ENCODE measurements at places on chromosomes 12 and 14. TPM values are rescaled to one million over a fixed set of nuclear protein-coding genes. Genes with fewer than 3 reads are reported as not detected.

DNA sequence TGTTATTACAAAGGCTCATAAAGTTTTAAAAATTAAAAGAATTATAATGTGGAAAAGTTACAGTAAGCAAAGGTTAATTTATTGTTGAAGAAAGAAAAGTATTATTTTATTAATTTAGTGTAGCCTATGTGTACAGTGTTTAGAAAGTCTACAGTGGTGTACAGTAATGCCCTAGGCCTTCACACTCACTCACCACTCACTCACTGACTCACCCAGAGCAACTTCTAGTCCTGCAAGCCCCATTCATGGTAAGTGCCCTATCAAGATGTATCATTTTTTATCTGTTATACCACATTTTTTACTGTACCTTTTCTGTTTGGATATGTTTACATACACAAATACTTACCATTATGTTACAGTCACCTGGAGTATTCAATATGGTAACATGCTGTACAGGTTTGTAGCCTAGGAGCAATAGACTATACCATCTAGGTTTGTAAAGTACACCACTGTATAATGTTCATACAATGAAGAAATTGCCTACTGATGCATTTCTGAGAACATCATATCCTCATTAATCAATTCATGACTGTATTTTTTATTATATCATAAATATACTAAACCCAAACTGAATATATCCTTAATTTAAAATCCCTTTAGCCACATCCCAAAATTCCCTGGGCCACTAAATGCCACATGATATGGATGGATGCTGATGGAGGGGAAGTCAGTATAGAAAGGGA, 43.6 kb upstream of the NID2 start:
- no peak for DNase-seq

DNA sequence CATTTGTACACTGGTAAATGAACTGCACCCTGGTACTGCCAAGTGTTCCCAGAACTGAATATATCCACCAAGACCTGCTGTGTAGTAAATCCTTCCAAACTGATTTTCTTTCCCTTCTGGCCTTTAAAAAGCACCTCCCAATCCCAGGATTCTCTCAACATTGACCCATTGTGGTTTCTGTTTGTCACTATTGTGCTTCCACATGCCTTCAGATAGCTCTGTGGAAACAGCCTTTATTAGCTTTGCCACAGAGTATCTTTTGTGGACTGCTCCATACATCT, 949 bp upstream of the KIF21A start:
- DNase-seq: peak; percentile 49

GRCh38 chr12:59937148-59937547, 341.3 kb downstream of the SLC16A7 start:
- DNase-seq: no peak

The PLEKHD1 gene
- total RNA-seq: not detected

DNA sequence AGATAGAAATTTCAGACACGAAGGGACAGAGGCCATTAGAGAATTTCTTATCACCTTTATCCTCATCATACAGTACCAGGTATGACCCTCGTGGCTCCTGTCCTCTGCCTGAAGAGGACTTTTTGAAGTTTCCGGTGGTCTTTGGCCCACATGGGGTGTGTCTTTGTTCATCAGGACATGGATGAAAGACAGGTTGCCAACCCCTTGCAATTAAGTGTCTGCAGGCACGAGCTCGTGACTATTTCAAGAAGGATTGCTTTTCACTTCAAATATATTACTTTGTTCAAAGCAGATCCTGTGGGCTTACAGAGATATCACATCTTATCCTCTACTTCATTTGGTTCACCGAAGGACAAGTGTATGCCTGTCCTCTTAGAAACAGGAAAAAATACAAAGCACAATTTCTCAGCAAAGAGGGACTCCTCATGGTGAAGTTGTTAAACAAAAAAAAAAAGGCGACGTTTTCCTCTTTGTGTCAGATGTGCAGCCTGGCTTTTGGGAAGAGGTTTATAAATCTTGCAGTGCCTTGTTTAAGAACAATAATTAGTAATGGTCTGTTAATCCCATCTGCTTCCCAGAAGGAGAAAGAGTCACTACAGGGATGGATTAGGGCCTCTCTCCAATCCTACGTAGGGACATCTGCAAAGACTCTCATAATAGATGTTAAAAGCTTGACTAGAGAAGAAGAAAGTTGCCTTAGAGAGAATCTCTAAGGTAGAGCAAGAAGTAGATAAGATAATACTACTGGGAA, 13.5 kb upstream of the FAM234B start:
- DNase-seq: no peak

- DNase-seq: no peak
These were observed 75.6 kb downstream of the ESR2 start for GRCh38 chr14:64218344-64219240.

GRCh38 chr14:85042301-85042700, 487.6 kb upstream of the FLRT2 start:
- no peak for DNase-seq

The SLCO1C1 gene
- 6.9 TPM for total RNA-seq

The SLC25A47 gene
- not detected for total RNA-seq

DNA sequence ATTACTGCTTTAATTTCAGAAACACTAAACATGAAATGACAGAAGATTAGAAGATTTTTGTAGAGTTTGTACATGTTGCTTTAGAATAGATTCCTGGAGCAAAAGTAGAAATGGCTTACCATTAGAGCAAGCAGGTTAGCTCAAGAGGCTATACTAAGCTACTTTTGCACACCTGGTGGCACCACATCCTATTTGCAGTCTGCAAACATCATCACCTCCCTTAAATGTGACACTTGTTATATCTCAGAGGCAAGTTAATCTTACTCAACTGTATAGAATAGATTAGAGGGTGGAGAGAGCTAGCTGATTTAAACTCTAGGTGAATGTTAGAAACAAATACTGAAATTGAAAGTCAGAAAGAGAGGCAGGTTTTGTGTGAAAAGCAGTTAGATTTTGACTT, 30.7 kb upstream of the OR4E1 start:
- no peak for DNase-seq

GRCh38 chr12:52239767-52240166, 6.7 kb downstream of the KRT7 start:
- DNase-seq: no peak

The FOXG1 gene
- not detected for total RNA-seq

Measured in SK-MEL-5 (cell line).